ENCODE measurements at places on chromosomes 4 and X.
A peak's percentile ranks its signal among the peaks of the same experiment; 100 is the strongest.

DNA sequence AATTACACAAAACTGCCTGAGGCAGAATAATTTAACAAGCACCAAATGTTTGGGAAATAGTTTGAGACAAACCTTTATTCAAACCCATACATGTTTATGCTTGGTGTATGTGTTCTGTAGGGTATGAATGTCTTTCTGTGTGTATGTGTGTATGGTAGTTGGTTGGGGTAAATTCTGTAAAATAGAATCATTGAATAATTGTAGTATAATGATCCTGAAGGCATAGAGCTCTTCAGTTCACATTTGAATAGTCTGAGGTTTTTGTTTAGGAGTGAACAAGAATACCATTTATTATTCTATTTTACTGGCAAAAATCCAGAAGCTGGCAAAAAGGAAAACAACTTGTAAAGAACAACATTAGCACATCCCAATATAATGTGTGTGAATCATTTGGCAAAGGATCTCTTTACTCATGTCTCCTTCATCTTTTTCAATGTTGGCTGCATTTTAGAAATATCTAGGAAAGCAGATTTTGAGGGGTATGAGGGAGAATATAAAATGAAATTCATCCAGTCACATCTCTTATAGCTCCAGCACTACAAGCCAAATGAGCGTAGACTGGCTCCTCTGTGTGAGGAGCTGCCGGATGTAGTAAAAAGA lies 360.0 kb downstream of the CHIC1 start:
- DNase-seq: no peak

GRCh38 chr4:14303856-14304255 lies 676.3 kb upstream of the BOD1L1 start:
- DNase-seq: no peak

DNA sequence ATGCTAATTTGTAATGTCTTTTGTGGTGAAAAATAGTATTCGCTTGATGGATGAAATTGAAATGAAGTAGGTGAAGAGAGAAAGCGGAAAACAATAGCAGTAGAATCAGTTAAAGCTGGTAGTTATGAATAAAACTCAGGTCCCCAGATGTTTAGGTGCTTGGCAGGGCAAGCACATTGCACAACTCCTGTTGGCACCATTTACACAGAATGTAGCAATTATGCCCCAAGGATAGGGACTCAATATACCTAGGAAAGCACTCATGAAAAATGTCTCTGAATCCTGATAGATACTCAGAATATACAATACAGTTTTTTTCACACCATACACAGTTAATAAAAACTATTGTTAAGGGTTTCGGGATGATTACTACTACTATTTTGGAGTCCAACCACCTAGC lies 26.5 kb upstream of the GRIA3 start:
- no peak for DNase-seq

GRCh38 chr4:119394826-119395225 lies 72.9 kb upstream of the FABP2 start:
- no peak for DNase-seq

- no peak for DNase-seq
These were observed 764 bp upstream of the MTHFD2L start for GRCh38 chr4:74157154-74157553.

- no peak for DNase-seq
These were observed 260.2 kb downstream of the IL1RAPL1 start for GRCh38 chrX:28847423-28847822.

GRCh38 chrX:287670-288069 lies 6.5 kb downstream of the PLCXD1 start:
- DNase-seq: no peak

DNA sequence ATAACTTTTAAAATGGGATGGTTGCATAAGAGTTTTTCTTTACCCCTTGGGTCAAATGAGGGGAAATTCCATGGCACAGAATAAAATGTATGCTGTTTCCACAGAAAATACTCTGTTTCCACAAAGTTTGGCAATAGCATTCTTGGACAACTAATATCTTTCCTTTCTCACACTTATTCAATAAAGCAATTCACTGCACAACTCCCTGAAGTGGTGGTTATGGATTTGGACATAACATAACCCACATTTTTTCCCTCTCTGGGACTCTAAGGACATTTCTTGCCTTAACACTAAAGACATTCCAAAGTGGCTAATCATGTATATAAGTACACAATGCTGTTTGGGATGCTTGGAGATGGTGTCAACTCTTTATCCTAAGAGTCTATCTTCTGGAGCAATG lies 51.7 kb upstream of the GPM6B start:
- no peak for DNase-seq

GRCh38 chrX:55326985-55327384 lies 62.3 kb upstream of the PAGE3 start:
- DNase-seq: no peak

- peak; percentile 41 for DNase-seq
These were observed 96.7 kb downstream of the ITM2A start for GRCh38 chrX:79270401-79270800.

DNA sequence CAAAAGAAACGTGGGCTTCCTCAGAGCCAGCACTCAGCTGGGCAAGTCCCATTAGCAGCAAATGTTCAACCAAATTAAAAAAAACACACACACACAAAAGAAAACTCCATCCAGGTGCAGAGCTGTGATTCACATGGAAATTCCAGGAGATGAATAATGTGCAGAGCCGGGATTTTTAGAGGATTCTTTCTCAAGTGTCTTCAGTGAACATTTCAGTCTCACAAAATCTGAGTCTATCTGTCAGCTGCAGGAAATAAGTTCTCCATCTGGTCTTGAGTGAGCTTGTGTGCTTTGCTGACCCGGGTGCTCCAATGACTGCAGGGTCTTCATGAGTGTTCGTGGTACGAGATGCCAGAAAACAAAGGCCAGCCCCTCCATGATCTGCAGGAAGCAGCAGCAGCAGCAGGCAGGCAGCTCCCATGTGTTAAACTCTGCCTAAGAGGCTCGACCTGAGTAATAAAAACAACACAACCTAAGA lies 44.3 kb downstream of the RASGEF1B start:
- no peak for DNase-seq

GRCh38 chr4:54199919-54200318 lies 29.2 kb upstream of the PDGFRA start:
- no peak for DNase-seq

DNA sequence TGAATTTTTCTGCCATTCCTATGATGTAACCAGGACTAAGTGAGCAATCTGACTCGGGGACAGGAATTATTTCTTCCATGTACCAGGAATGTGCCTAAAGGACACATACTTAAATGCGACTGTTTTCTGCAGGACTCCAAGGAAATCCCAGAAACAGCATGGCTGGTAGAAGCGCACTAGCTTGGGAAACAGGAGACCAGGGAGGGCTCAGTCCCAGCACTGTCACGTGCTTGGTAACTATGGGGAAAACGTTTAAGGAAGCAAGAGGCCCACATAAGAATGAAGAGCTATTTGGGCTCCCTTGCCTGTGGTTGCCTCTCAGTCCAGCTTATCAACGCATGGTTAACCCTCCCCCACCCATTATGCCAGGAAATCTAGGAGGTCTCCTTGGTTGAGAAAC lies 19.6 kb downstream of the MPP1 start:
- no peak for DNase-seq

GRCh38 chr4:111020961-111021360 lies 398.1 kb upstream of the PITX2 start:
- no peak for DNase-seq

DNA sequence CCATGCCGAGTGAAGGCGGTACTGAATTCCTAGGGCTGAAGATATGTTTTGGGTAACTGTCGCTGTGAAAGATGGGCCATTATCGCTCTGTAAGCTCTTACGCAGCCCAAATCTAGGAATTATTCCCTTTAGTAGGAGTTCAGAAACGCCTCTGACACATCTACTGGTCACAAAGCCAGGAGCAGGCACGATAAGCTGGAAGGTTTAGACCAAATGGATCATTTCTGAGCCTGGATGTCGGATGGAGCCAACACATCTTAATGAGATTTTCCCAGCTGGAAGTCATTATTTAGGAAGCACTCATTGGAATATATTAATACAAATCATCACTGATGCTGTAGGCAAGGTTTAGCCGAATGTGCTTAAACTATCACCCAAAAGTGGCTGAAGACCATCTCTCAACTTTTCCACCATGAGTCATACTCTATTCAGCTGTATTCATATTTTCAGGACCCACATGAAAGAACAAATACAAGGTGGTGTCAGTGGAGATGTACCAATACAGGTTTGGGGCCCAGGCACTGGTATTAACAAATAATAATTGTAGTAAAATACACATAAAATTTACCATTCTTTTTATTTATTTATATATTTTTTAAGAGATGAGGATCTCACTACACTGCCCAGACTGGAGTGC lies 34.2 kb upstream of the ATRX start:
- DNase-seq: no peak

GRCh38 chrX:39814391-39814790 lies 283.4 kb downstream of the BCOR start:
- DNase-seq: no peak

DNA sequence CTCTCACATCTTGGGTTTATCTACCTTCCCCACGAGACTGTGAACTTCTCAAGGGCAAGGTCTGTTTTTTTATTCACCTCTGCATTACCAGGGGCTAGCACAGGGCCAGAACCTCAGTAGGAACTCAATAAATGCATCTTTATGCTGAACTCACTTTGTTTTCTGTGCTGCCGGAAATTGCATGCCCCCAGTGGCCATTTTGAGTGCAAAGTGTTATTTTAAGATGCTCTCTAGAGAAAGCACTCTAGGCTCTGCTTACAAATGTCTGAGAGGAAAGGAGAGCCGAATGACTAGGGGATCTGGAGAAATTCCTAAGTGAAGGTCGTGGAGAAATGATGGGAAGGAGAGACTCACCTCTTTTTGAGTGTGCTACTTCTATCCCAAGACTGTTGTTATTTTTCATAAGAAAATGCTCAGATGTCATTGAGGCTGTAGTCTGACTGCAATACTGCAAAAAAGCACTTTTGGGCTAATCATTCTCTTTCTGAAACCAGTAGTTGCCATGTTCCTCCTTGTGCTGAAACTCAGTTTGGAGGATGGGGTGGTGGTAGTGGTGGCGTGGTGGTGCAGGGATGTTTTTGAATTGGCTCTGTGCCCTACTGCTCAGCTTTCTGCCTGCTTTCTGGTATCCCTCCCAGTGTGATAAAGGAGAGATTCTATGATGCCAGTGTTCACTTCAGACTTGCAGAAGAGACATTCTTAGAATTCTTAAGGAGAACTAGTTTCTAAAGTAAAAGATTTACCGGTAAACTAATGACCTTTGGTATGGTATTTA lies 41.3 kb downstream of the DOCK11 start:
- DNase-seq: no peak

GRCh38 chrX:41122664-41123257 lies 37.5 kb downstream of the USP9X start:
- DNase-seq: no peak

GRCh38 chrX:109886122-109886761 lies 116.7 kb upstream of the TMEM164 start:
- DNase-seq: no peak

DNA sequence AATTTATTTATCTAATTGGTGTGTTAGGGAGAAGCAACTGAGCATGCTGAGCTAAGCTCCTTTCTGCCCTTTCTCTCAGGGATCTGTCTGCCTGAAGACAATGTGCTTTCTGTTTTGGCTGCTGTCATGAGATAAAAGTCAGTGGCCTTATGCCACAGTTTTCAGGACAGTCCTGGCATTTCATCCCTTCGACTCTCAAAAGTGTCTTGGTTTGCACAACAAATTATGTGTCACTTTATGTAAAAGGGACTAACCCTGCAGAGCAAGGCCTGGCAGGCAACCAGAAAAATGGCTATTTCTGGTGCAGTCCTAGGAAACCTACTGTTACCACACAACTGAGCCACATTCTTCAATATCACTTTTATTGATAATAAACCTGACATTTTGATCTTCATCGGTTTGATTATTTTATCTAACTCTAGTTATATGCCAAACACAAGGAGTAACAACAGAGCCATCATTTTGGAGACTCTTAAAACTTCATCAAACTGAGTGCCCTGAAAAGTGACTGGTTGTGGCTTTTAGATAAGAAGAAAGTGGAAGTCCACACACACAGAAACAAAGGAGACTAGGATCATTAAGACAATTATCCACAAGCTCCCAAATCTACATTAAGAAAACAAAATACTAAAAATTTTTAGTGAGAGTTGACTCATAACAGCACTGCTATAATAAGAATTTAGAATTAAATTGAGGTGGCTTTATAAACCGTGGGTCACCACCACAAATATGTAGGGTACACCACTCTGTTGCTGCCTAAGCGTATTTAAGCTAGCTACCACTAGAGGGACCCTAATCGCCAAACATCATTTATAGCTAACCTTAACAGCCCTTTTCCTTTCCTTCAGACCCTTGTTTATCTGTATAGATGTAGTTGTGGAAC lies 95.9 kb upstream of the PTPN13 start:
- DNase-seq: no peak

DNA sequence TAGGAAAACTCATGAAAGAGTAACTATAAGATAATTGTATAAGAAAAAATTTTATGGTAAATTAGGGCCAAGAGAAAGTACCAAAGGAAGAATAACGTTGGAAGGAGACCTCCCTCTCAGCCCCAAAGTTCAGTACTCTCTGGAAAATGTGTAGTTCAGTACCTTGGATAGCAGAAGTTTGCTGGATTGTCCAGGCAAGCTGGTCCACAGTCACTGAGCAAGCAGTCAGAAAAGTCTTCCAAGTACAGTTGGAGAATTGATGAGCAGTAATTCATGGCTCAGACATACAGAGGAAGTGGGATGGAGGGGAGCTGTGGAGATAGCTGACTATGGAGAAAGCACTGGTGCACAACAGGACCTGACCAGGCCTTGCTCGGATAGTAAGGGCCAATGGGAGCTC lies 598.2 kb upstream of the NDST4 start:
- no peak for DNase-seq

GRCh38 chr4:156898373-156899117 lies 73.1 kb downstream of the PDGFC start:
- no peak for DNase-seq

DNA sequence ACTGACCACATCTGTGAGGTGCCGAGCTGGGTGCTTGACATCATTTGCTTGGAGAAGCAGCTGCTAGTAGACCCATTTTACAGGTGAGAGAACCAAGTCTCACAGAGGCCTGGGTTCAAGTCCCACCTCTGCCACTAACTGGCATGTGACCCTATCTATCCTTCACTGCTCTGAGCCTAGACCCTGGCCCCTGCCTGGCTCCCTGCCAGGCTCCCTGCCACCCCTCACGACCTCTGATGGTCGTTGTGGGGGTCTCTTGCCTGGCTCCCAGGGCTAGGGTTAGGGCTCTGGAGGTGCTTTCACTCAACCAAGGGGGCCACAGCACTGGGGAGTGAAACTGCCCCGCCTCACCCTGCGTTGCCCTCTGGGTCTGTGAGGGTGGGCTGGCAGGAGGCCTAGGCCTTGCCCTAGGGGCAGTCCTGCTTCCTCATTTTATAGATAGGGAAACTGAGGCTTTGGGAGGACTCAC lies 7.2 kb upstream of the ADD1 start:
- no peak for DNase-seq

DNA sequence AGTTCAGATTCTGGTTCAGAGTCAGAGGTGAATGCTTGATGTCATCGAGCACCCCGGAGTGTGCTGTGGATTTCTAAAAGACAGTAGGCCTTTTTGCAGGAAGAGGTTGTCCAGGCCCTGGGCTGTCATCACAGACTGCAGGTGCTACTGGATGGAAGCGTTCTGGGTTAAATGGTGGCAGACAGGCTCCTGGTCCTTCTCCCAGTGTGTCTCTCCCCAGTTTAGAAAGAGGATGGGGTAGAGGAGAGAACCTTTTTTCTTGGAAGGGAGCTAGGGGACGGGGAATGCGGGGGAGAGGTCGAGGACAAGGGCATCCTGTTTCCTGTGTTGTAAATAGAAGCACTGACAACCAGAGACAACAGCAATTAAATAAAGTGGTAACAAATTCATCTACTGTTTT lies 102.3 kb upstream of the NUDT6 start:
- DNase-seq: no peak
